ENCODE measurements at places on chromosomes 3 and 15.

DNA sequence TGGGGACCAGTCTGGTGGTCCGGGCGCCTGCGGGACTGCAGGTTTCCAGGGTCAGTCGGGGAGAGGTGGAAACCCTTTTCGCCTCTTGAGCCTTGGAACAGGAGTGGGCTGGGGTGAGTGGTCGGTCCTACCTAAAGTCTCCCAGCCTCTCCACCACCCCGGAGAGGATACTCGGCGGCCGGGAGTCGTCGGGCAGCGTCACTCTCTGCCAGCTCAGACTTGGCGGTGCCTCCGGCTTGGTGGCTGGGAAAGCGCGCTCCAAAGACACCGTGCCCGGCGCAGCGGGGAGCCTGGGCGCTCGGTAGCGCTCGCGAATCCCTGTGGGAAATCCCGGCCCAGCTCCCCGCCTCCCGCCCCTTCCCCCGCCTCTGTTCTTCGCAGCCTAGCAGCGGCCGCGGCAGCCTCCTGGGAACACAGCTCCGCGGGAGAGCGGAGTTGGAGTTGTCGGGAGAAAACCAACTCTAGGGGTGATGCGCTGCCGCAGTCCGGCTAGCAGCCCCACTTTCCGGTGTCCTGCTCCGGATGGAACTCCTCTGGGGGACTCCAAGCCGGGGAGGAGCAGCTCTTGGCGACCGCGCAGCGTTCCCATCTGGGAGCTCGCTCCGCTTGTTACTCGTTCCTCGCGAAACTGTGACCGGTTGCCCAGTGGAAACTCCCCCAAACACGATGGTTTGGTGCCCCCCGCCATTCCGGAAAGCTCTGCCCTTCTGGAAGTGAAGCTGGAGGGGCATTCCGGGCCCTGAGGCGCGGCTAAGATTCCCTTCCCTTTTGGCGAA is 1.4 kb downstream of the EPHB1 start:
- no peak for DNase-seq

DNA sequence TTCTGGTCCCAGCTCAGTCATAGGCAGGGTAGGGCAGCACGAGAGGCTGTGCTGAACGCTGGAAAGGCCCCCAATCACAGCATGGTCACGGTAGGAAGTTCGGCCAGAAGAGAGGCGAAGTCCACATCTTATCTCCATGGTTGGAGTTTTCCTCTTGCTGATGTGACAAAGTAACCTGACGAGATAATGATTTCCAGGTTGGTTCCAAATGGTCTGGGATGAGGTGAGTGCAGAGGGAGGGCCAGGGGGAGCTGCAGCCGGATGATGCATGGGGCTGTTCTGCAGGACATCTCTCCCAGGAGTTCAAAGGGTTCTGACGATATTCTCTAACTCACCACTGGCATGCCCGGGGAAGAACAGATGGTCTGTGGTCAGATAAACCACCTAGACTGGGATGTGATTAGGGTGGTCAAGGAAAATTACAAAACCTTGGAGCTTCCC is 83.2 kb upstream of the WNT5A start:
- DNase-seq, result no peak

GRCh38 chr3:71090207-71090606 is 493.3 kb downstream of the FOXP1 start:
- DNase-seq, result no peak

- no peak for DNase-seq
Observed at GRCh38 chr3:119206611-119207511, 33.5 kb downstream of the UPK1B start.

DNA sequence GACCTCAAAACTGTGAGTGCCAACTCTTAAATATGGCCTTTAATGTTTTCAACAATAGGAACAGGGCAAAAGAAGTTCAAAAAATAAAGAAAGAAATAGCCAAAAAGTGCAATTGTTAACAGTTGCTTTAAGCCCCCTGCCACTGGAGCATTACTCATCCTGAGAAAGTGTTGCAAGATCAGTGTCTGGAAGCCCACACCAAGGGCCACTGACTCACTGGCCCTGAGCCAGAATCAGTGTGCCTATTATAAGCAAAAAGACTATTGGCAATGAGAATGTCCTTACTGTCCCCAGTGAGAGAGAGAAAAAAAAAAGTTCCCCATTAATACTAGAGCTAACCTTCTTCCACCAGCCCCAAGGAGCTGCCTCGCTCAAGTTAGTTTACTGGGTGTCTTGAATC is 480.1 kb upstream of the ZNF385D start:
- no peak for DNase-seq

- no peak for DNase-seq
Observed at GRCh38 chr3:170367797-170368196, 10.3 kb downstream of the SKIL start.

DNA sequence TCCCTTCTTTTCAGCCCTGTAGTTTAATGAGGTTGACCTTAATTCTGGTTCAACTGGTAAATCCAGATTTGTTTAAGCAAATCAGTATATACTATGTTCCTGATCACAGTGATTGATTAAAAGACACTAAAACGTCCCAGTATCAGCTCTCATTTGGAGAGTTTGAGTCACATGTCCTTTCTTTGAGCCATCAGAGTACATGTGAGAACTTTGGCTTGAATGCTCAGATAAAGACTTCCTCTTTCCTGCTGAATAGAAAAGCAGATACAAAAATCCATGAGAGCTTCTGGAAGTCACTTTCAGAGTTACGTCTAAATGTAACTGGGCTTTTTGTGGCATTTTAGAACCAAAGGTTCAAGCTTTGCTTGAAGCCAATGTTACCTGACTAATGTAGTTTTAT is 341.8 kb upstream of the SATB1 start:
- no peak for DNase-seq

GRCh38 chr3:108324177-108324576 is 27.8 kb downstream of the HHLA2 start:
- DNase-seq, result no peak

DNA sequence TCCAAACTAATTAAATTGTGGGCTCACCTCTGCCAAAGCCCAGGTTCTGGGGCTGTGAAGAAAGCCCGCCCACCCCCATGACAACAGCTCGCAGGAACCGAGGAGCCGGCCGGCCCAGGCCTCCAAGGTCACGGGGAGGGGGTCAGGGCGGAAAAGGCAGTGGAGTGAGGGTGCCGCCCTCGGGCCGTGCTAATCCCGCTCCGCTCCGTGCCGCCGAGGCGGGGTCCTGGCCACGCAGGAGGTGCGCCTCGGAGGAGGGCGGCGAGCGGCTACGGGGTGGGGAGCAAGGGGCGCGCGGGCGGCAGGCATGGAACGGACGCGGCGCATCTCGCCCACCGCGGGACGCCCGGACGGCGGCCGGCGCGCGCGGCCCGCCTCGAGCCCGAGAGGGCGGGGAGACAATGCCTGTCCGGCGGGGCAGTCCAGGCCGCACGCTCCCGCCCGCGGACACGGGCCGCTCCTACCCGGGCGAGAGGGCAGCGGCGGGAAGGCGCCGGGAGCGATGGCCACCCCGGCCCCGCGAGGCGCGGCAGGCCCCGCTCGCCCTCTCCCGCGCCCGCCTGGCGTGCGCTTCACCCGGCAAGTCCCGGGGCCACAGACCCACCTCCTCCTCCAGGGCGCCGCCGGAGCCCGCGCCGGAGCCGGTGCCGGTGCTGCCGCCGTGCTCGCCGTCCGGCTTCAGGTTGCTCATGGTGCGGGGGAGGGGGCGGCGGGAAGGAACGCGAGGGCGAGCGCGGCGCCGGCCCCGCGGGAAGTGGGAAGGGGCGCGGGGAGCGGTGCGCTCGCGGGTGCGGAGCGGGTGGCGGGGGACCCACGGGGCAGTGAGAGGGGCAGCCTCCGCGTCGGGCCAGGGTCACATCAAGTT is 528 bp downstream of the RBPMS2 start:
- no peak for DNase-seq

GRCh38 chr3:58047826-58048225 is 39.6 kb downstream of the FLNB start:
- DNase-seq, result no peak

DNA sequence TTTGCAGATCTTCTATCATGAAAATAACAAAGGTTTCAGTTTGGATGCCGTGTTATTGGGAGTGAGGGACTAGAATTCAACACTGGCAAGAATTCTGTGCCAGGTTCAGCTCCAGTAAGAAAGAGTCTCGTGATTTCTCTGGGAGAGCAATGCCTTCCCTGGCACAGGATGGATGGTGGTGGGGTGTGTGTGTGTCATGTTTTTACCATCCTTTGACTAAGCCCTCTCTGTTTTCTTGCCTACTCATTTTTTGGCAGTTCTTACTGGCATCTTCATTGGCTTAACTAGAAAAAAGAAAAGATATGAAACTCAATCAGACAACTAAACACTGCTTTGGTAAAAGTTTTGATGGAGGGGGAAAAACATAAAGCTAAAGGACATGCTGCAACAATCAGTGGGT is 86.6 kb downstream of the FMN1 start:
- DNase-seq, result no peak

DNA sequence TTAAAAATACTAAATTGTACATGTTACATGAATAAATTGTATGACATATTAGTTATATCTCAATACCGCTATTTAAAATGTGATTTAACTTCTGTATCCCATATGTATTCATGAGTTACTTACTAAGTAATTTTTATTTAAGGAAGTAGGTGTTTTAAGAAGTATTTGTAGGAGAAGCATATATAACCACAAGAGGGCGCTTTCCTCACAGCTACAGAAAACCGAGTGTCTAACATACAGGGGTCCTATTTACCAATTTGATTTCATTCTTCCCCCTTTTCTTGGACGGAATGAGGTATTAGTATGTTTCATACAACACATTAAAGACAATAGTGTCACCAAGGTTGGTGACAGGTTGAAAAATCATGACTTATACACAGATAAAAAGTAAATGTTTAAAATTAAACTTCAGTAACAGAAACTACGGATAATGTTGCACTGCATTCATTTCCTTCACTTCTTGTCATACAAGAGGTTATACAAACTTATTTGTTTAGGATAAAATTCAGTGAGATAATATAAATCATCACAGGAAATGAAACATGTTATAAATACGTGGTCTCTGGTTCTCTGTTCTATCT is 253.6 kb downstream of the MAGI1 start:
- DNase-seq, result no peak

DNA sequence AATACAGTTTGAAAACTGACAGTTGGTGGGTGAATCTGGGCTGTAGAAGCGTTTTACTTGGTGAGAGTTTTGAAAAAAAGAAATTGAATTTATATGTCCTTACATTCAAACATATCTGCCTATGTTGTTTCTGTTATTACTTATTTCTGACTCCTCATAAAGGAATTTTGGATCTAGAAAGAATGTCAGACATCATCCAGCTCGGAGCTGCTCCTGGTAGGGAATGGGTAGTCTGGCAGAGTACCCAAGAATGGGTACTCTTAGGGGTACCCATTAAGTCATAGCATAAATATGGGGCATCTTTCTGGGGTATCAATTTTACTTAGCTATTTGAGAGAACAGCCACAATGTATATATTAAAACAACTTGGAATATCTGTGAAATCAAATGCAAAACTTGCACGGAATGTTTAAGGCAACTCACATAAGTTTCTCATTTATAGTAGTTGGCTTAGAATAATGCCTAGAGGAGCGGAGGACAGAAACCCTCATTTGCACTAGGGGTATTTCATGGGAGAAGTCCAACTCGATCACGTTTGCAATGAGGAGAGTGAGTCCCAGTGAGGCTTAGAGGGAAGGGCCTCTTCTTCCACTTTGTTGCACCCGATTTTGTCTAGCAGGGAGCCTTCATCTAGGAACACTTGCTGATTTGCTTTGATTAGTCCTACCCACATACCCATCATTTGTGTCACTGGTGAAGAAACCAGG is 2.4 kb upstream of the LARP6 start:
- DNase-seq, result no peak

DNA sequence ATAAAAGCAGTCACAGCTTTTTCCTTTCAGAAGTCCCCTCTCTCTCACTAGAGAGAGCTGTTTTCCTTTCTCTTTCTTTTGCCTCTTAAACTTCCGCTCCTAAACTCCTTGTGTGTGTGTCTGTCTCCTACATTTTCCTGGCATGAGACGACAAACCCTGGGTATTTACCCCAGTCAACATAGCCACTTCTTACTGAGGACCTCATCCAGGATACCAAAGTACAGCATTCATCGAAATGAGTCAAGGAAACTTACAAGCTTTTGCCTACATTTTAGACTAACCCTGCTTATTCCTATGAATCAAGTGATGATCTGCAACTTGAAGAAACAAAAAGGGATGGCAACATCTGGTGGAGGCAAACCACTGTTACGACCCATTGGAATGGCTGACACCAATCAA is 16.7 kb downstream of the PATL2 start:
- DNase-seq, result no peak

- DNase-seq, result no peak
Observed at GRCh38 chr3:169264711-169265110, 398.8 kb downstream of the MECOM start.

- no peak for DNase-seq
Observed at GRCh38 chr15:41839781-41840491, 1.3 kb downstream of the PLA2G4B start.

GRCh38 chr3:30084971-30085403 is 521.4 kb upstream of the TGFBR2 start:
- DNase-seq, result no peak

GRCh38 chr15:99403597-99403996 is 152.3 kb downstream of the LRRC28 start:
- no peak for DNase-seq
